ENCODE measurements at places on chromosomes 4 and X.

DNA sequence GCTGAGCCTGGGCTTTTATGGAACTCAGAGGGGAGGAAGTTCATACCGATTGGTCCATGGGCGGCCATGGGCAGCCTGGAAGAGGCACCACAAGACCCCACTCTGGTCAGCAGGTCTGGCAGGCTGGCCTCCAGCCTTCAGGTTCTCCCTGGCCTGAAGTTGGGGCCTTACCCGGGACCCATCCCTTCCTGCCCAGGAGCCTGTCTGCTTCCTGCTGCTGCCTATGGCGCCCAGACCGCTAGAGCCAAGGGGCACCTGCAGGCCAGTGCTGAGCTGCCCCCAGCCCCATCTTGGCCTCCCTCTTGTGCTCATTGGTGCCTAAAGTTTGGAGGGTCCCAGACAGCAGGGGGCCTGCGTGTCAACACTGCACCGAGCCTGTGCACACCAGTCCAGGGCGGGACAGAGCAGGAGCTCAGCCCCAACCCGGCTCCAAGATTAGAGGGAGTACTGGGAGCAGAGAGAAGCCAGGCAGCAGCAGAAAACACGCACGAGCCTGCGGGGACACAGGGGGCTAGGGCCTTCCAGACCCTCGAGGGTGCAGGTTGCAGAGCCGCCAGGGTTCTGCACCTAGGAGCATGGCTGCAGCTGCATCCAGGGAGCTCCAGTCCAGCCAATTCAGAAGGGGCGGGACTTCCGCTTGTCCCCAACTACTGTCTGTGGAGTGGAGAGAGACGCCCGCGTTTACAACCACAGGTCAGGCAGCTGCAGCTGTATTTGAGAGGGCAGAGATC is 30.7 kb upstream of the ZNF280C start:
- DNase-seq = no peak

DNA sequence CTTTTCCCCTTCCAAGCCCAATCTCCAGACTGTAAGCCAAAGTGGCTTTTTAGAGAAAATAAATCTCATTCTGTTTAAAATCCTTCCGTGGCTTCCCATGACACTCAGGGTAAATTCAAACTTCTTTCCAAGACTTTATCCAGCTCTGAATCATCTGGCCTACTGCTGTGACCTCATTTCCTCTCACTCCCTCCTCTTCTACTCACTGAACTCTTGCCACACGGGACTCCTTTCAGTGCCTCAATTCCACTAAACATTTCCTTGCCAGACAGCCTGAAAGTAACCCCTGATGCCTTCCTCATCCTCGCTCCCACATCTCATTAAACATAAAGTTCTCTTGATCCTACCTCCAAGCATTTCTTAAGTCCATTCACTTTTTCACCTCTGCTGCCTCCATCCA is 27.8 kb upstream of the RNF128 start:
- DNase-seq = no peak

- no peak for DNase-seq
Measured at GRCh38 chr4:145071560-145071959, 26.4 kb downstream of the ANAPC10 start.

- DNase-seq = no peak
Measured at GRCh38 chr4:150133605-150134004, 55.4 kb downstream of the DCLK2 start.

DNA sequence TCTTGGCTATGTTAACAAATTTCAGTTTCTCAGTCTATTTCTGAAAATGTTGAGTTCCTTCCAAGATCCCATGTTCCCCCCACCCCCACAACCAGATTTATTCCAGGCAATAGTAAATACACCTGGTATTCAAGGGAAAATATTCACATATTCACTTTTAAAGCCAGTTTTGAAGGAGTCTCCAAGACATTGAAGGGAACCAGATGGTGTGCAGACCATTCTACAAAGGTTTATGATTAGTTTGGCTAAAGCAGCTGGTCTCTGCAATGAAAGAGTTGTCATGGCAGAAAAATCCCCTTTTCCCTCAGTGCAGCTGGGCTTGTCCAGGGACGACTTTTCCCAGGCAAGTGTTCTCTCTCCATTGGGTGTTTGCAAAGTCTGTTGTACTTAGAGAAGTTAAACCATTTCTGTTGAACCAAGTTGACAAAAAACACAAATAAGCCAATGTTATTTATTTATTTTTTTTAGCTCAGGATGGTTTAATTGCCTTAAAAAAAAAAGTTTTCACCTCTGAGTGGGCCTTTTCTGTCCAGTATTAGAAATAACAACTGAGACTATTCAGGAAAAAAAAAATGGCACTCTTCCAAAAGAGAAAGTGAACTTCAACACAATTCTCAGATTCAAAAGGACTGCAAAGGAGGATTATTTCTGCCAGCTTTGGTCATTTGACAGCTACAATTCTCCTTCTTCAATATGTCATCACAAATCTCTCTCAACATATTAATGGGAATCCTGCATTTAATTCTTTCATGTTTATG is 410.6 kb downstream of the IL1RAPL1 start:
- no peak for DNase-seq

GRCh38 chrX:44085209-44085608 is 112.0 kb upstream of the NDP start:
- DNase-seq = no peak

DNA sequence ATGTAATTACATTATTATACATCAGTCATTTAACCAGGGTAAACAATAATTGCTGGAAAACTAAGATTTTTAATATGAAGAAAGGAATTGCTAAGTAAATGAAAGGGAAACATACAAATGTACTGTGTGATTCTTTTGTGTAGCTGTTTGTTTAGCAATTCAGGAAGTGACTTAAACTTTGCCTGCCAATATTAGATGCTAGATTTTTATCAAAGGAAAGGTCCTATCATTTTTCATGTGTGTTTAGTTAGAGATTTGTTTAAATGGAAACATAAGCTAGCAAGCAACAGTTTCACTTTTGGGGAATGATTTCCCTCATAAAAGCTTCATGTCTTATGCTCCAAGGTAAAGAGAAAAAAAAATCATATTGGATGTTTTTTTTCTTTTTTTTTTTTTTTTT is 95.1 kb upstream of the LIMCH1 start:
- DNase-seq = no peak
